ENCODE measurements at places on chromosomes 12 and 14.

- no peak for DNase-seq
Observed at GRCh38 chr12:51971679-51972421, 20.4 kb downstream of the ACVR1B start.

DNA sequence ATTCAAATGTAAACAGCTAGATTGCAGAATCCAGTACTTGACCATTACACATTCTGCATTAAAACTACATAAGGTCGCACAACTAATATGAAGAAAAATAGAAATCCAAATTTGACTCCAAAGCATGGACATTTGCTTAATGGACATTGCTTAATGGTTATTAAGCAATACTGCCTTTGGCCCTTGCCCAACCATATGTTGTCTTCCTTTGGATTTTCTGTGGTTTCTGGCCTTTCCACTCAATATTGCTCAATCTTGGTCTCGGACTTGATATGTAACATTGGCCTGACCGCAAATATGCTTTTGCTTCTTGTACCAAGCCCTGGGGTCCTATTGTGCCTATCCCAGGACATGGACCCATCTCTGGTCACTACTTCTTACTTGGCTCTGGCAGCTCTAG lies 67.2 kb downstream of the PTPRR start:
- DNase-seq = no peak

GRCh38 chr14:31921721-31922120 lies 155.4 kb upstream of the ARHGAP5 start:
- no peak for DNase-seq

DNA sequence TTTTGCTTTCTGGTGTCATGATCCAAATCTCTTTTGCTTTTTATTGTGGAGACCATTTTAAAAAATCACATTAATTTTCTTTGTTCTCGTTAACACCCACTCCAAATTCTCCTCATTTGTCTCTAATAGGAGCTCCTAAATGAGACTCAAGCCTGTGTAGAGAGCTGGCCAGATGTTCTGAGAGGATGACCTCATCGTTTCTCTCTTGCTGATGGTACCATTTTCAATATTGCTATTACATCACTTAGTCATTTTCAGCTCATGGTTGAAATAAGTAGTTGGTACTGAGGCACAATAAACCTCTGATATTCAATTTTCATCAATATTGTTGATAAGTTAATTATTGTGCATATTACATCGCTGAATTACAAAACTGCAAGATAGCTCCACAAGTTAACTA lies 31.5 kb downstream of the SPTB start:
- DNase-seq = no peak

- no peak for DNase-seq
Observed at GRCh38 chr14:95664546-95664945, 21.7 kb upstream of the TCL1B start.

DNA sequence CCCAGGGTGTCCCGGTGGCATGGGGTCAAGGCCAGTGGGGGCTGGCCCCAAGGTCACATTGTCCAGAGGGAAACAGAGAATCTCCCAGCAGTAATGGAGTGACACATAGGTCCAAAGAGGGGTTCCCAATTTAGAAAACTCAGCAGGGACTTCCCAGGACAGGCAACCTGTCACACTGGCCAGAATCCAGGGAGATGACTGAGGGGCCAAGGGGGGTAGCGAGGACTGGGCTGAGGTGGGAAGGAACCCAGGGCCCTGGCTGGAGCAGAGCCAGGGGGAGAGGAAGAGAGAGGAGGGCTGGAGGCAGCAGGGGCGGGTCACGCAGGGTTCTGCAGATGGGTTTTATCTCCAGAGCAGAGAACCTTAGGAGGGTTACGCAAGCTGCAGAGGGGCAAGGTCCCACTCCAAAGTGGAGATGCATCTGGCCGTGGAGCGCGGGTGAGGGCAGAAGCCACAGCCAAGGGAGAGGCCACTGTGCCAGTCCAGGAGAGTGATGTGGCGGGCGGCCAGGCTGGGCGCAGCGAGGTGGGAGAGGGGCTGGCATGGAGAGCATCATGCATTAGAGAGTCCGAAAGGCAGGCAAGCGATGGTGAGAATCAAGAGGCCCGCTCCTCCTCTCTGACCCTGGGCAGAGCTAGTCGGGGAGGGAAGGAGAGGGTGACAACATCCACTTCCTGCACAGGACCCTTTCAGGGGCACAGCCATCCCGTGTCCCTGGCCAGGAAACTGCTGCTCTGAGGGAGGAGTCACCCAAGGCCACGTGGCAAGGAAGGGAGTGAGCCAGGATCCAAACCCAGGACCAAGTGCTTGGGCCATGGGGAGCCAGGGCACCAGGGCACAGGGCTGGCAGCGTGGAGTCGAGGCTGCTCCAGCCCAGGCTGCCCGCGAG lies 29.0 kb downstream of the NCOR2 start:
- DNase-seq = no peak

GRCh38 chr14:57753821-57754220 lies 112.1 kb downstream of the SLC35F4 start:
- DNase-seq = no peak

All from stimulated activated CD8-positive, alpha-beta memory T cell treated with anti-CD3 and anti-CD28 coated beads, Interleukin-7, amount 100 ng/mL, for 1 hour (primary cell).